Stimulated activated CD8-positive, alpha-beta memory T cell treated with anti-CD3 and anti-CD28 coated beads, Interleukin-4, amount 100 ng/mL, for 48 hours (primary cell): ENCODE measurements at places on chromosomes 6 and 20.

DNA sequence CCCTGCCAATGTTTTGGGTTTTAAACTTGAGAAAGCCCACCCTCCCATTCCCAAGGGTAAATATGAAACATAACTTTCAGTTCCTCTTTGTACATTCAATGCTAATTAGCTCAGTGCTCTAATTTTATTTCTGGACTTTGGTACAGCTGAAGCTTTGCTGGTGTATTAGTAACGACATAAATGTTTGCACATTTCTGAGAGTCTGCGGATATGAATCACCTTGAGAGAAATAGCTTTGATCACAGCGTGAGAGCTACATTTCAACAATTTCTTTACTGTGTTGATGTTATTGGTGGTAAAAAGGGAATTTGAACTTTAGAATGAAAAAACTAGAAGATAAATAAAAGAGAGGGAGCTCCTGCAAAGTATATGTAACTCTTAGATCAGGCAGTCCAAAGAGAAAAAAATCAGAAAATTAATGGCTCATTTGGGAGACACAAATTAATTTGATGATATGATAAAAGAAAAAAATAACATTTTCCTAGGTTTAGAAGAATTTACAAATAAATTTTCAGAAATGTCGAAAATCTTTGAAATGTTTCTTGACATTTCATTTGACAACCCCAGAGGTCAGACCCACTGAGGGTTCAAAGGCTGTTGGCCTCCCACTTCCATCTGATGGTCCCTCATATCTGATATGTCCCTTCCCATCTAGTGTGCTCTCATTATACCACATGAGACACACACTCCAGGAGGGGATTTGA, 38.5 kb upstream of the CAP2 start:
- DNase-seq = no peak

GRCh38 chr6:12890171-12890790, 173.7 kb downstream of the PHACTR1 start:
- peak; percentile 55 for DNase-seq

DNA sequence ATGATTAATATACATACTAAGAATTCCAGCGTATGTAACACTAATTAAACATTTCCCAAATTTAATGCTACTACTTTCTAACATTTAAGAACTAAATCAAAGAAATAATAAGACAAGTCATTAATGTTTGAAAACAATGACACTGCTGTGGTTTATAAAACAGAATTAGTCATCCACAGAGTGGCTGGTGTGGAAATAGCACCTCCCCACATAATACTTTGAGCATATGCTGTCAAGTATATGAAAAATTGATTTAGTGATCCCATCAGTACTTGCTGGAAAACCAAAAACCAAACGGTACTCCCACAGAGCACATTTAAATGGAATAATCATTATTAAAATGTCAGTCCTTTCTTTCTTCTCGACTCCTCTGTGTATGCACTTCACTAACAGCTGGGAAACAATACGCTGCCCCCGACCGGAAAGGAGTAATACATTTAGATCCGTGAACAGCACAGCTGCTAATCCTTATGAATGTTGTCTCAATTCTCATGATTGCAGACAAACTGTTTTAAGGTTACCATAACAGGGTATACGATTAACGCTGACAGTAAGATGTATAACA, 78.4 kb downstream of the PREP start:
- no peak for DNase-seq

DNA sequence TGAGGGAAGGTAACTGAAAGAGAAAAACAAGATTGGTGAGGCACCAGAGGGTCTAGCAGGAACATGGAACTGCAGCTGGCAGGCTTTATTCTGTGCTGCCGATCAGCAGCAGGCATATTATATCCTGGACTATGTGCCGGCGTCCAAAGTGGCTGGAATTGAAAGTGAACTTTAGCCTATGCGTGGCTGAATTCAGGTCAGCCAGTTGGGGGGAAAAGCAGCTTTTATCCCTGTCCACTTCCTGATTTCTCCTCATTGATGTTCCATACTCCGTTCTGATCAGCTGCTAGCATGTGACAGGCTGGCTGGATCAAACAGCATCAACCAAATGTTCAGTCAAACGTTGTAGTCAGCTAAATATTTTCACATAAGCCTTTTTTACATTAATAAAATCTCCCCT, 99.0 kb downstream of the CAP2 start:
- no peak for DNase-seq

DNA sequence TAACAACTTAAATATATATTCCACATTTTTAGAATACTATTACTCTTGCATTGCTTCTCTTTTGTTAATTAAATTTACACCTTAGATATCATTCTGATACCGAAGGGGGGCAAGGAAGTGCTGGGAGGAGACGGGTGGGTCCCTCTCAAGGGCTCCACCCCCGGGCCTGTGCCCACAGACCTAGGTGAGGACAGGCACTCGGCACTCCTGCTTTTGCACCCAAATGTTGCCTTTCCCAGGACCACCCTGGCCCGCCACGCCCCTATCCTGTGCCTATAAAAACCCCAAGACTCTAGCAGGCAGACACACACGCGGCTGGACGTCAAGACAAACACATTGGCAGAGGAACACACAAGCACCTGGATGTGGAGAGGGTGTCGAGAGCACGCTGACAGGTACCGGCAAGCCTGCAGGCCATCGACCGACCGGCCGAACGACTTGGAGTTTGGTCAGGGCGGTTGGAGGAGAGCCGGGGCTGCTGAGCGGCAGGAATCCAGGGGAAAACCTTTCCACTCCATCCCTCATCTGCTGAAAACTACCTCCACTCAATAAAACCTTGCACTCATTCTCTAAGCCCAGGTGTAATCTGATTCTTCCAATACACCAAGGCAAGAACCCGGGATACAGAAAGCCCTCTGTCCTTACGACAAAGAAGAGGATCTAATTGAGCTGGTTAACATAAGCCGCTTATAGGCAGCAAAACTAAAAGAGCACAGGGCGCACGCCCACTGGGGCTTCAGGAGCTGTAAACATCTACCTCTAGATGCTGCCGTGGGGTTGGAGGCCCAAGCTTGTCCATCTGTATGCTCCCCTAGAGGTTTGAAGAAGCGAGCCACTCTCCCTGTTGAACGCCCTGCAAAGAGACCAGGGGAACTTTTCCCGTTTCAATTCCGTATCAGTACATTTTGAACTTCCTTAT, 197.4 kb upstream of the PRSS16 start:
- DNase-seq = no peak

- DNase-seq = no peak
These were observed 63.6 kb upstream of the SYNCRIP start for GRCh38 chr6:85706272-85706671.

- DNase-seq = no peak
These were observed 146.2 kb downstream of the FAM83B start for GRCh38 chr6:54992789-54993188.

DNA sequence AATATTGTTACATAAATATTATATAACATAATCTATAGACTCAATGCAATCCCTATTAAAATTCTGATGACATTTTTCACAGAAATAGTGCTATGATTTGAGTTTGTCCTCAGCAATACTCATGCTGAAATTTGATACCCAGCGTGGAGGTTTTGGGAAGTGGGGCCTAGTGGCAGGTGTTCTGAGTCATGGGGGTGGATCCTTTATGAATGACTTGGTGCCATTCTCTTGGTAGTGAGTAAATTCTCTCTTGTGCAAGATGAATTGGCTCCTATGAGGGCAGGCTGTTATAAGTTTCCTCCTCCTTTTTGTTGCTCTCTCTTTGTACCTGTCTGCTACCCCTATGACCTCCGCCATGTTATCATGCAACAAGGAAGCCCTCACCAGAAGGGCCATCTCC, 65.8 kb downstream of the SHPRH start:
- DNase-seq = no peak

- no peak for DNase-seq
These were observed 28.1 kb upstream of the EEF1E1 start for GRCh38 chr6:8130399-8130798.

DNA sequence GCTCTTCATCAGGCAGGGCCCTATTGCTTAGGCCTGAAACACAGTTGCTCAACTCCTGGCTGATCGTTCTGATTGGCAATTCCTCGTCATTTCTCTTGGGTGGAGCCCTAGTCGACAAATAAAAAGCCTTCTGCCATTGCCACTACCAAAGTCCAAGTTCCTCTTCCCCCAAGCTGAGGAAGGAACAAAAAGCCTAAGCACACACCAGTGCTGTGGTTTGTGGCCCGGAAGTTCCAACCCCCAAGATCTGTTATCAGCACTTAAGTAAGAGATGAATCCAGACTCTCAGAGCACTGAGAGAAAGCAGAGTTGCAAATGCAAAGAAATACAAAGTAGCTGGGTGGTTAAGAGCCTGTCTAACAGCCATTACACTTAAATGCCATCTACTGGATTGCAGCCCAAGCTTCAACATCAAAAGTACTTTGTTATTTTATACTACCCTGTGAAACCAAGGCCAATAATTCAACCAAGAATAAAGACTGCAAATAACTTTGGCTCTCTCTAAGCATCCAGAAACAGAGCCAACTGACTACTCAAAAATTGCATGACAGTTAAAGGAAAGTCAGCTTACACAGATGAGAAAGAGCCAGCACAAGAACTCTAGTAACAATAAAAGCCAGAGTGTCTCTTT, 1024.0 kb downstream of the GRIK2 start:
- DNase-seq = no peak

- no peak for DNase-seq
These were observed 118.7 kb downstream of the EPHA7 start for GRCh38 chr6:93300661-93301060.

DNA sequence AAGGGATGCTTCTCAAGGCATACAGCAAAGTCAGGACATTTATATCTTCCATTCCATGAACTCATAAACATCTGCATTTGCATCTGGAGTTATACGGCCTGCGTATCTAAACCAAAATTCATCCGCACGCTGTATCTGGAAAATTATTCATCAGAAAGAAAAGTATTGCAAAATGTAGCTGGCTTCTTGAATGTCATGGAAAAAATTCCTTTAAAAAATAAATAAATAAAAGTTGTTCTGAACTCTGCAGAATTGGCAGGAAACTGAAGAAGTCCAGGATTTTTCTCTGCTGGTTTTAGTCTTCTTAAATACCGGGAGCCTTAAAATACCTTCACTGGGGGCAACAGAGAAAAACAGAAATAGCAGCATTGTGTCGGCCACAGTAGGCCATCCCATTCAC, 23.7 kb upstream of the FOXF2 start:
- DNase-seq = no peak

DNA sequence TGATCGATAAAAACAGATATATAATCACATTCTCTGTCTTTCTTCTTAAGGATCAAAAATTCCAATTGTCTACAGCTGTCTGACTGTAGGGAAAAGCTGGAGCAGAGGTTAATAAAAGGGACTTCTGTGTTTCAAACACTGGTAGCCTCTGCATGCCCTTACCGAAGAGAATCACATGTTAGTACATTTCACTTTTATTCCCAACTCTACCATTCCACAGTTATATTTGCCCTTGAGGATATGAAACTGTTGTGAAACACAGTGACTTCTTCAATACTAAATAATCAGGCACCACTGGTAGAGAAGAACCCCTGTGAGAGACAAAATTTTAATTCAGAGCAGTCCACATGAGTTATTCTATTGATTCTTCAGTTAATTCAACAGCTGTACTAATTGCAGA, 1187.3 kb upstream of the CITED2 start:
- DNase-seq = no peak

- DNase-seq = no peak
These were observed 33.2 kb upstream of the AKAP7 start for GRCh38 chr6:131101911-131102680.

DNA sequence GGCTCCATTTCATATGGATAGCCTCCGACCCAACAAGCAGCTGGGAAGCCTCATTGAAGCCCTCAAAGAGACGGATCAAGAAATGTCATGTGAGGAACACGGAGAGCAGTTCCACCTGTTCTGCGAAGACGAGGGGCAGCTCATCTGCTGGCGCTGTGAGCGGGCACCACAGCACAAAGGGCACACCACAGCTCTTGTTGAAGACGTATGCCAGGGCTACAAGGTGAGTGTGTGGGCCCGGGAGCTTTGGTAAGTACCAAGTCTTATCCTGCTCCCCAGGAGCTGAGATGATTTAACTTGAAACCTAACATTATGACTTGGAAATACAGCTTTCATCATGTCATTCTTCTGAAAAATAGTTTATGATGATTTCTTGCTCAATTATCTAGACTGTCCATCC, 4.1 kb downstream of the TRIM38 start:
- peak; percentile 48 for DNase-seq

DNA sequence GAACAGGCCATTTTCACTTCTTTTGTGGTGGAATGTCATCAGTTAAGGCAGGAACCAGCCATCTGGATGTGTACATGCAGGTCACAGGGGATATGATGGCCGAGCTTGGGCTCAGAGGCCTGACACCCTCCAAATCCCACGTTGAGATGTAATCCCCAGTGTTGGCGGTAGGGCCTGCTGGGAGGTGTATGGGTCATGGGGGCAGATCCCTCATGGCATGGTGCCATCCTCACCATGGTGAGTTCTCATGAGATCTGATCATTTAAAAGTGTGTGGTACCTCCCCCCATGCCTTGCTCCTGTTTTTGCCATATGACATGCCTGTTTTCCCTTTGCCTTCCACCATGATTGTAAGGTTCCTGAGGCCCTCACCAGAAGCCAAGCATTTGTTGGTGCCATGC, 26.8 kb downstream of the WDR27 start:
- DNase-seq = no peak

GRCh38 chr6:1379017-1379787, 10.2 kb upstream of the FOXF2 start:
- DNase-seq = peak; percentile 35

DNA sequence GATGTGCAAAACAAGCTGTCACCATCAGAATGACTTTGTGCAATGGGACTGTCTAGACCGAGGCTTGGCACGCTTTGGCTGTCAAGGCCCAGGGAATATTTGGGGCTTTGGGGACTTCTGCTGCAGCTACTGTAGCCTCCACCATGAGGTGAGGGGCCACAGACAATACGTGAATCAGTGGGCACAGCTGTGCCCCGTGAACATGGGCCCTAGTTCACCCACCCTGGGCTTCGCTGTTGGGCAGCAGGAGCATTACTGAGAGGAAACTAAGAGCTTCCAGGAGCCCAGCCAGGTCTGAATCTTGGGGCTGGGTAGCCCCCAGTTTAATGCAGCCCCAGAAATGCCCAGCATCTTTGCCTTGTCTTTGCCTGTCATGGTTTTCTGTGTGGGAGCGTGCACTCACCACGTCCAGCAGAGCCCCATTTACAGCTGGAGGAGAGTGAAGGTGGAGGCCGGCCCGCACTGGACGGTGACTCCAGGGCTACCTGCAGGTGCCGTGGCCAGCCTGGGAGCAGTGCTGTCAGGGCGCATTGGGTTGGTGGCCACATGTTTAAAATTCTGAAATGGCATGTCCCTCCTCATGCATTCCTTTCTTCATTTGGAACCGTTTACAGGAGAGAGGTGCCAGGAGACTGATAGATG, 34.7 kb downstream of the DUSP22 start:
- no peak for DNase-seq

GRCh38 chr6:111927321-111927720, 54.1 kb upstream of the FYN start:
- no peak for DNase-seq

GRCh38 chr20:35461620-35462019, 6.2 kb downstream of the CEP250 start:
- no peak for DNase-seq

DNA sequence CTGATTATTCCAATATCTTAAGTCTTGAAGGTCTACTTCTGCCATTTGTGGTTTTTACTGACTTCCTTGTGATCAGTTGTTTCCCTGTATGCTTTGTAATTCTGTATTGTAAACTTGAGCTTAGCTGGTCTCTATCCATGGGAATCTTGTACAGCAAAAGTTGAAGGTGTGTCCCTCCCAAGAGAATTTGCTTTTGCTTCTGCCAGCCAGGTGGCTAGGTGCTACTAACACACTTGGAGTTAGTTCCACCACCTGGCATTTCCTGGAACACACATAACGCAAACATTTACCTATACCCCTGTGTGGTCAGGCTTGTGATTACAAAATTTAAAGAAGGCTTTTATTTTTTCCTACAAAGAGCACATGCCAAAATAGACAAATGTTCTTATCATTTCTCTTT, 141.2 kb downstream of the GRM4 start:
- DNase-seq = no peak
